ENCODE measurements at places on chromosomes 2 and 18. TPM values are rescaled to one million over a fixed set of nuclear protein-coding genes. Genes with fewer than 3 reads are reported as not detected.

FAM228A gene
- 0.13 TPM for polyA plus RNA-seq

- DNase-seq: no peak
Observed at GRCh38 chr2:122077771-122078170, 322.3 kb downstream of the TSN start.

TMEM163 gene
- 0.85 TPM for polyA plus RNA-seq

OSBPL1A gene
- 51.3 TPM for polyA plus RNA-seq

- no peak for DNase-seq
Observed at GRCh38 chr2:207467716-207468347, 61.9 kb upstream of the CREB1 start.

YWHAQ gene
- polyA plus RNA-seq: not detected

DNA sequence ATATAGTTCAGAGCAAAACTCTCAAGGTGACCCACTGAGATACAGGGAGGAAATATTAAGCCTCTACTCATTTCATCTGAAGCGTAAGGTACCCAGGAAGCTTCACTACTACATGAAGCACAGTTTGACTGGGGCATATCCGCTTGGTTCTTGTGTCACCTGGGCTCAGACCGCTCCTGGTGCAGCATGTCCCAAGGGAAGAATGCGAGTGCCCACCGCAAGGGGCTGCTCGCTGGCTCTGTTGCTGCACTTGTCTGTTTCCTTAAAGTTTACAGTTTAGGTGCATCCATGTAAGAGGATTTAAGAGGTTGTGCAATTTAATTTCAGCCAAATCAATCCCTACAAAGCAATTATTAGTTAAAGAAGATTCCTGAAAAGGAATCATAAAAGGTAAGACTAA, 507.8 kb downstream of the FBXO15 start:
- no peak for DNase-seq

DNA sequence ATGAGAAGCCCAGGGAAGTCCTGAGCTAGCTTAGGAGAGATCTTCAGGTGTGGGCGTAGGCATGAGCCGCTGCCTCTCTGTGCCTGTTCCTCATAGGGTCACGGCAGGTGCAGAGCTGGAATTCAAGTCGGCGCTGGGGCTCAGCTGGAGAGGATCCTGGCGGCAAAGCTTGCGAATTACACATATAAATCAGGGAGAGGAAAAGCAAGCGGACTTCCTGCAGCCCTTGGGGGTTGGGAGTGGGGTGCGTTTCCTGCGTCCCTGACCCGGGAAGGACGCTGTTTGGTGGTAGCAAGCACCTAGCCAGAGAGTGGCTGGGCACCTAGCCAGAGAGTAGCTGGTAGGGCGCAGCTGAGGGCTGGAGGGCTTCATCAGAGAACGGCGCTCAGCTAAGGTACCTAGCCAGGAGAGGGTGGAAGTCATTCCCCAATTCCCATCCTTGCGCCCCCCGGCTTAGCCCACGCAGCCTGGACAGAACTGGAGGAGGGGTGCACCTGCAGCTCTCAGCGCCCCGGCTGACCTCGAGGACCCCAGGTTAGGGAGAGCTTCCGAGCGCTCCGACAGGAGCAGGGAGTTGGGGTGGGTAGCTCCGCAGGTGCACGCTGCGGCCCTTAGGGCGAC, 459 bp upstream of the EFR3B start:
- peak; percentile 37 for DNase-seq

DNA sequence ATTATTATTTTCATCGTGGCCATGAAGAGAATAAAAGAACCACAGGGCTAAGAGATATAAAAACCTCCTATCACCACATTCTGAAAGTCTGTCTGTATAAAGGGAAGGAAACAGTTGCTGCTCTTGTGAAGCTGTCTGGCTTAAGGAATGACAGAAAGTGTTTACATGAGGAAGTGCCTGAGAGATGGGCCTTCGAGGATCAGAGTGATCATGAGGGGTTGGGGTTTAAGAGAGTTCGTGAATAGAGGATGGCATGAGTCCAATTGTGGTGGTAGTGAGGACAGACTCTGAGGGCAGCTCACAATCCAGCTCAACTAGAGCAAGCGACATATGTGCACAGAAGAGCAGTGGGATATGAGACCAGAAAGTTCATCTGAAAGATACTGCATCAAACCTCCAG, 65.8 kb upstream of the PIEZO2 start:
- DNase-seq: no peak

GRCh38 chr2:235979753-235980435, 188.3 kb downstream of the GBX2 start:
- DNase-seq: no peak

IFT172 gene
- 15.3 TPM for polyA plus RNA-seq

DNA sequence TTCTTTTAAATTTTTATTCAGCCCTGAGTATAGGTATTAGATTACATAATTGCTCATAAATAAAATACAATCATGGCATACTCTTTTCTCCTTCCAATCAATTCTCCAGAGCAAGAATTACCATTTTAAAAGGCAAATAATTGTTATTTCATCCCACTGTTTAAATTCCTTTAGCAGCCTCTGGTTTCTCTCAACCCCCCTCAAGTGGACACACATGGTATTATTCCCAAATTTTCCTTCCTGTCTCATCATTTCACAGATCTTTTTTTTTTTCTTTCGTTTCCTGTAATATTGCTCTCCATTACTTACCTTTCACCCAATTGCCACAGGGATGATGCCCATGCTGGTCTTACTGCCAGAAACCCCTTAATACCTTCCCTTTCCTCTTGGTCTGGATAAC, 385.2 kb downstream of the RIT2 start:
- DNase-seq: no peak

DNA sequence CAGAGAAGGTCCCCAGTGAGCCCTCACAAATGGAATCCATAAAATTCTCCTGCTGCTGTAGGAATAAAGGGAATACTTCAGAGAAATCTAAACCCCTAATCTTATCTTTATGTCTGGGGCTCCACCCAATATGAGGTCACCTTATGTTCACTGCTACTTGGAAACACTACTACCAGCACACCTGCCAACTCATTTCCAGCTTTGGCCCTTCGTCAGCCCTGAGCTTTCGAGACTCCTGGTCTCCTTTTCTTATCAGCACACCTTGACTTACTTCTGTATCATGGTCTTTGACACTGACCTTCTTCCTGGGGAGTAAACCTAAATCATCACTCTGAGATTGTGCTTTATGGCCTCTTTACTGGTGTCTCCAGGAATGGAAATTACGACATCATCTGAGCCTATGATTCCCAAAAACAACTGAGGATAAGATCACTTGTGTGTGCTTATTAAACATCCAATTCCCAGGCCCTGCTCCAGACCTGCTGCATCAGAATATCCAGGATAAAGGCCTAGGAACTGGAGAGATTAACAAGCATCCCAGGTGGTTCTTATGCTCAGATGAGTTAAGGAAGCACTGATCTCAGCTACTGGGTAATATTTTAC, 22.2 kb upstream of the ASNSD1 start:
- DNase-seq: no peak

FOXI3 gene
- polyA plus RNA-seq: not detected

DNA sequence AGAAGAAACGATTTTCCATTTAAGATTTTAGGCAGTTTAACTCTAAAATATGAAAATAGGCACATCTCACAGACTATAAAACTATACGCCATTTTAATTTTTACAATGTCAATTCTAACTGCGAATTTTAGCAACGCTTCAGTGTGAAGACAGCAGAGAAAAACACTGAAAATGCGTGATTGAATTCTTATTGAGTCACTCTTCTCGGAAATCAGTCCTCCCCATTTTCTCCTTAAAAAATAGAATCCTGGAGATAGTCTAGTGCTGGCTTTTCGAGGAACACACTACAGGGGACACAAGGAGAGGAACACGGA, 373 bp upstream of the TAF4B start:
- no peak for DNase-seq

DNA sequence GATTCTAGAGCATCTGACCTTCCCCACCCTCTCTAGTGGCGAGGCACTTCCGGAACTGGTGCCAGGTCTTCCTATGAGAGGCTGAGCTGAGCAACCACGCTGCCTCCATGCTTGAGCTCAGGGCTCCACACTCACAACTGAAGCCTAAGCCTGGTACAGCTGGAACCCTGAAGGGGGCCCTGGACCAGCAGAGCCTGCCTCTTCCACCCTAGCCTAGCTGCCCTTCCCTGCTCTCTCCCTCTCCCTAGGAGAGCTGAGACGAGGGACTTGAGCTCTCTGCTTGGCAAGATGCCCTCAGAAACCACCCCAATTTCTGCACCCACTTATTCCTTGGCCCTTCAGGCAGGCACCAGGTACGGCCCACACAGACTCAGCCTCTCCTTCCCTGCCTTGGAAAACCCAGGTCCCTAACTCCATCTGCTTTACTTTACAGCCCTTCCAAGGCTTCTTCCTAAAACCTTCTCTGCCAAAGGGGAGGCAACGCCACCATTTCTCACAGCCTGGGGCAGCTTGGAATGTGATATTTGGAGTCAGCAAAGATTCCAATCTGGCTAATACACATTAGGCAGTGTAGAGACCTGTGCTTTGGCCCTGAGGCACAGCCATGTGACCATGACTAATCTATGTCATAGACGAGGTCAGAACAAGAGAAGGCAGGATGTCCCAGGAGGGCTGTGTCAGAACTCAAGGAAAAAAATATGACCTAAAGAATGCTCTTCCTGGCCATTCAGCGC, 18.8 kb downstream of the COX7A2L start:
- DNase-seq: no peak

GRCh38 chr2:235954888-235955480, 213.2 kb downstream of the GBX2 start:
- DNase-seq: no peak

DNA sequence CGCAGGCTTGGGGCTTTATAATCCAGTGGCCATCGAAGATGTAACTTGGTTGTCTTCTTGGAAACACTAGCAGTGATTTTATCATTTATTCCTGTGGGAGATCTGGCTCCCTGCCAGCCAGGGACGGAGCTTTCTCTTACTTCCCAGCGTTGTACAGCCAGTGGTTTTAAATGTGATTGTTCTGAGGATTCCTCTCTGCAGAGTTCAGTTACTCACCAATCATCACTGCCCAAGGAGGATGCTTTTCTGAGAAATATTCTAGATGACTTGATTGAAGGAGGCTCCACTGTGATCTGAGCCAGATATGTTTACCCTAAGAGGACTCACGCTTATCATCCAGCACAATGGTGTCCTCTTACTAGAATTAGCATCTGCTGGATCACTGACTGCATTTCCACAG, 744.3 kb downstream of the RNF144A start:
- DNase-seq: no peak

GRCh38 chr2:220296174-220296573, 668.7 kb downstream of the SLC4A3 start:
- no peak for DNase-seq

- DNase-seq: no peak
Observed at GRCh38 chr18:59942601-59943000, 42.8 kb downstream of the PMAIP1 start.

DNA sequence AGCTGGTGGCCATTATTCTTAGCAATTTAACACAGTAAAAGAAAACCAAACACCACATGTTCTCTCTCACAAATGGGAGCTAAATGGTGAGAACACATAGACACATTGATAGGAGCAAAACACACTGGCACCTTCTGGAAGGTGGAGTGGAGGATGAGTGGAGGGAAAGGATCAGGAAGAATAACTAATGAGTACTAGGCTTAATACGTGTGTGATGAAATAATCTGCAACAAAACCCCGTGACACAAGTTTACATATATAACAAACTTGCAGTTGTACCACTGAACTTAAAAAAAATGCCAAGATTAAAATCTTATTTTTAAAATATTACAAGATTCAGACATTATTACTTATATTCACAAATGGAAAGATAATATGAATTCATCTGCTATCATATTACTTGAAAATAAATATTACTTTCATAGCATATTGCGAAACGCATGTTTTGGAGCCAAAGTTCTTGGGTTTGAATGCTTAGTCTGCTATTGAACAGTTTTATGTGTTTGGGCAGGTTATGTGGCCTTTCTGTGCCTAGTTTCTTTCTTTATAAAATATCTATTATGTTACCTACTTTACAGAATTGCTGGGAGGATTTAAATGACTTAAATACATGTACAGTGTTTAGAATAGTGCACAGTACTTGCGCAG, 20.5 kb downstream of the ANKRD62 start:
- no peak for DNase-seq

DNA sequence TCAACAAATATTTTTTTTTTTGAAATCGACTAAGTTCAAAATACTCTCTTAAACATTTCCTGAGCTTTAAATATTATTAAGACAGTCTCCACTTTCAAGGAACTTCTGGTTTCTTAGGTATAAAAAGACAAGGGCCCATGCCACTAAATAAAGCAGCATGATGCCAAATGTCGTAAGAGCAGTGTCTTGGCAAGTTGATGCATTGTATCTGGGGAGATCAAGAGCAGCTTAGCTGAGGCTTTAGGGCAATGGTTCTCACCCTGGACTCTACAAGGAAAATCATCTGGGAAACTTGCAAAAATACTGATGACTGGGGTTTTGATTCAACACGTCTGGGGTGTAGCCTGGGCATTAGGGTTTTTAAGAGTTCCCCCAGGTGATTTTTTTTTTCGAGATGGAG, 41.3 kb downstream of the COL4A3 start:
- no peak for DNase-seq

DNA sequence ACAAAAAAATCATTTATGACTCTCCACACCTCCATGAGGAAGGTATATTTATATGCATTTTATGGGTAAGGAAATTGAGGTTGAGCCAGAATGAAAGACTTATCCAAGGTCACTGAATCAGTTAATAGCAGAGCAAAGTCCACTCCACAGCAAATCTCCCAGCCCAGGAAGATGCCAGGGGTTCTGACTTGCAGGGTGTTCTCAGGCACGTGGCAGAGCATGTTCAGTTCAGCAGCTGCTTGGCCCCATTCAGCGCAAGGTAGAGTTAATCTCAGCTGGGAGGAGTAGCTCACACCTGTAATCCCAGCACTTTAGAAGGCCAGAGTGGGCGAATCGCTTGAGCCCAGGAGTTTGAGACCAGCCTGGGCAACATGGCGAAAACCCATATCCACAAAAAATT, 17.8 kb upstream of the DGKD start:
- DNase-seq: no peak

LYPD6 gene
- polyA plus RNA-seq: 2.6 TPM

- DNase-seq: no peak
Observed at GRCh38 chr2:216406826-216407225, 5.5 kb upstream of the SMARCAL1 start.

GRCh38 chr2:222538535-222538934, 114.2 kb downstream of the SGPP2 start:
- no peak for DNase-seq

STK25 gene
- 276 TPM for polyA plus RNA-seq

- no peak for DNase-seq
Observed at GRCh38 chr2:234091883-234092282, 41.4 kb downstream of the SPP2 start.

DNA sequence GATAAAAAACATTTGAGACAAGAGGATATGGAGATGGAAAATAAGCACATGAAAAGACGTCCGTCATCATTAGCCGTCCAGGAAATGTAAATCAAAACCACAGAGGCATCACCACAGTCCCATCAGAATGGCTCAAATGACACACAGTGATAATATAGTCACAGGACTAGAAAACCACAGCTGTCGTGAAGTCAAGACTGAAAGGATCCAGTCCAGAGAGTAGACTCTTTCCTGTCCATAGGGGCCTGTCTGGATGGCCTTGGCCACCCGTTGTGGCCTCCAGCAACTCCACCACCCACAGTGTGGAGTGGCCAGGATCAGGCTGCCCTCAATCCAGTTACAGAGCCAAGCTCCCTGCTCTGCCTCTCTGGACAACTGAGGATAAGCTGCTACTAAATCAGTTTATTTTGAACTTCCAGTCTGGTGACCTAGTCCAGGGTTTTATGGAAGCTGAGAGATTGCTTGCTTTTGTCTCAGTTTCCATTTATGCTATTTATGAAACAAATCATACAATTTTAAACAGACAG, 60.4 kb downstream of the RHOB start:
- DNase-seq: no peak

GRCh38 chr2:57802243-57802642, 244.4 kb upstream of the VRK2 start:
- DNase-seq: no peak
